ENCODE measurements at places on chromosomes 6 and 20. TPM values are rescaled to one million over a fixed set of nuclear protein-coding genes. Genes with fewer than 3 reads are reported as not detected.

The INSM1 gene
- total RNA-seq = not detected

DNA sequence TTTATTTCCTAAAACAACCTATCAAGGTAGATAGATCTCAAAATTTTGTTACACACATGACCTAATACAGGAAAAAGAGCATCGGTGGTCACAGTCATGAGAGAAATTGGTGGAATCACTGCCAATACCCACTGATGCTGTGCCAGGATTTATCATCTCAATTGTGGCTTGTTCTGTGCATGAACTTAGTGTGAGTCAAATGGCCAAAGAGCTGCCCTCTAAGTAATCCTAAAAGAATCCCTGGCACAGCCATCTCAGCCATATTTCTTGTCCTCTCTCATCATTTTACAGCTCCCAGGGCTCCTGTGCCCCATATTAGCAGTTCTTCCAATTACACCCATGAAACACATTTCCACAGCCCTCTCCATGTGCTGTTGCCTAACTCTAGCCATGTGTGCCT lies 6.1 kb downstream of the GSTA5 start:
- no peak overlapping the region for H3K4me3 ChIP-seq
- no peak overlapping the region for H3K27ac ChIP-seq
- no peaks in the 10 kb centered on the region for H3K4me1 ChIP-seq
- peak; percentile 33 for DNase-seq

DNA sequence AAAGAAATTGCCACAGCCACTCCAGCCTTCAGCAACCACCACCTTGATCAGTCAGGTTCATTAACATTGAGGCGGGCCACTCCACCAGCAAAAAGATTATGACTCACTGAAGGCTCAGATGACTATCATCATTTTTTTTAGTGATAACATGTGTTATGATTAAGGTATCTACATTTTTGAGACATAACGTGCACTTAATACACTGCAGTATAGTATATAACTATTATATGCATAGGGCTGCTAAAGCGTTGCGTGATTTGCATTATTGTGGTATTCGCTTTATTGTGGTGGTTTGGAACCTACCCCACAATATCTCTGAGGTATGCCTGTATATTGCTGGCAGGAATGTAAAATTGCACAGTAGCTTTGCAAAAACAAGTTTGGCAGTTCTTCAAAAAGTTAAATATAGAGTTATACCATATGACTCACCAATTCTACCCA lies 6.8 kb upstream of the RIPK1 start:
- H3K36me3 ChIP-seq = no peaks in the 10 kb centered on the region
- no peaks in the 10 kb centered on the region for H3K27me3 ChIP-seq
- H3K4me1 ChIP-seq = peaks cover 4% of the 10 kb centered on the region

DNA sequence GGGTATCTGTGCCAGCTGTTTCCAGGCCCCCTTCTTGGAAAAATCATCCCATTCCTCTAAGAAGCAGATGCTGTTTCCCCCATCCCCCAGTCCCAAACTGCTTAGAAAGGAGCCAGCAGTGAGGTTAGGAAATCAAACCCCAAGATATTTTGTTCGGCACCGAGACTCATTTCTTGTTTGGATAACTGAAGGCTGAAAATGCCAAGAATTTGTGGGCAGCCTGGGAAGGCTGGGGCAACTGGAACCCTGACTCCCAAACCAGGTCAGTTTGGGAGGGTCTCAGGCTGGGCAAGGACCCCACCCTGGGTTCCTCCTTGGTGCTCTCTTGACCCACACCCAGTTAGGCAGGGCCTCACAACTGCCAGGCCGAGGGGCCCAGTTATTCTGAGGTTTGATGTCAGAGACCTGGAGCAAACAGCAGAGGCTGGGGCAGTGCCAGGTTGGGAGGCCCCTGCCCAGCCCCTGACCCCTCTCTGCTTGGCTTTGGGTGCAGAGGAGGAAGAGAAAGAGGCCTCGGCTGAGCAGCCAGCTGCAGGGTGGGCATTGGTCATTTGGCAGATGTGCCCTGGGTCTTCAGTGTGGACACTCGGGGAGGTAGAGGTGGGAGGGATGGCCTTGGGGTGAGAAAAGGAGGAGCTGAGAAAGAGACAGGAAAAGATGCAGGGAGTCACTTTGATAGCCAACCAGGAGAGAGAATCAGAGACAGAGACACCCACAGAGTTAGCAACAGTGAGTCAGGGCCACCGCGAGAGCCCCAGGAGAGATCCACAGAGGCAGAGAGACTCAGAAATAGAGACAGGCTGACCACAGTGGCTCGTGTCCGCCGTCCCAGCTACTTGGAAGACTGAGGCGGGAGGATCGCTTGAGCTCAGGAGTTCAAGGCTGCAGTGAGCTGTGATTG lies 5.0 kb downstream of the ANGPT4 start:
- no peak for DNase-seq
- H3K27me3 ChIP-seq = no peaks in the 10 kb centered on the region
- H3K27ac ChIP-seq = no peak overlapping the region
- H3K4me3 ChIP-seq = no peak overlapping the region
- no peaks in the 10 kb centered on the region for H3K4me1 ChIP-seq

GRCh38 chr6:36757206-36757605 lies 59.6 kb downstream of the RAB44 start:
- no peak overlapping the region for H3K4me3 ChIP-seq
- peaks cover 6% of the 10 kb centered on the region for H3K4me1 ChIP-seq
- H3K27me3 ChIP-seq = no peaks in the 10 kb centered on the region
- H3K27ac ChIP-seq = no peak overlapping the region

The TLDC2 gene
- not detected for total RNA-seq

The GRIK2 gene
- 2.5 TPM for total RNA-seq

- H3K4me1 ChIP-seq = no peaks in the 10 kb centered on the region
- DNase-seq = no peak
- H3K27me3 ChIP-seq = no peaks in the 10 kb centered on the region
- no peak overlapping the region for H3K4me3 ChIP-seq
Measured at GRCh38 chr6:79954849-79955248, 7.5 kb upstream of the ELOVL4 start.

DNA sequence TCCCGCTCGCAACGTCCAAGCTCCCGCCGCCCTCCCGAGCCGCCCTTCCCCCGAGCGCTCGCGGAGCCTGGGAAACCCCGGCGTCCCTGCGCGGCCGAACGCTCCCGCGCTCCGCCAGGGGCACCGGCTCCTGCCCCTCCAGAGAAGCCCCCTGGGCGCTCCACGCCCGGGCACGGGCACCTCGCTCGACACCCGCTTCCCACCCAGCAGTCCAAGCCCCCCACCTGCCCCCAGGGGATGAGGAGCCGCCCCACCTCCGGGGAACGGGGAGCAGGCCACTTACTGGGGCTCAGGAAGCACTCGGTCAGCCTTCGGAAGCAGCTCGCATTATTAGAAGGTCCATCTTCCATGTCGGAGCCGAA lies 1.4 kb downstream of the PDE10A start:
- H3K27me3 ChIP-seq = peaks cover 42% of the 10 kb centered on the region
- H3K4me3 ChIP-seq = peak overlapping the region; percentile 59
- H3K36me3 ChIP-seq = no peaks in the 10 kb centered on the region
- peaks cover 13% of the 10 kb centered on the region for H3K4me1 ChIP-seq
- DNase-seq = no peak

DNA sequence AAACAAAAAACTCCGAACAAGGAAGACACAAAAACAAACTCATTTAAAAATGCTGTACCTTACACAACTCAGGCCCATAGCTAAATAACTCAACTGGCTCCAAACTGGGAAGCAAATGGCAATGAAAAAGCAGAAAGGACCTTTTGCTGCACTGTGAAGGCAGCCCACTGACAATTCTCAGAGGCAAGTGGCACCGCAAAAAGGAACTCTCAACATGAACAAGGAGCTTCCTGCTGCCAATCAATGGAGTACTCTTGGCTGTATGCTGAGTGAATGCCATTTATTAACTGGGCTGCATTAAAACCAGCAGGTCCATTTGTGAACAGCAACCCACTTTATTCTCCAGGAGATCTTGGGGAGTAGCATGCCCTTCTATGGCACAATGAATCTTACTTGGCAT lies 209.9 kb downstream of the PTPRK start:
- no peaks in the 10 kb centered on the region for H3K36me3 ChIP-seq
- H3K4me1 ChIP-seq = peaks cover 3% of the 10 kb centered on the region
- H3K27ac ChIP-seq = no peak overlapping the region
- no peaks in the 10 kb centered on the region for H3K27me3 ChIP-seq

The FAM162B gene
- total RNA-seq = not detected

The TSPO2 gene
- not detected for total RNA-seq

The SRSF12 gene
- 7.0 TPM for total RNA-seq

DNA sequence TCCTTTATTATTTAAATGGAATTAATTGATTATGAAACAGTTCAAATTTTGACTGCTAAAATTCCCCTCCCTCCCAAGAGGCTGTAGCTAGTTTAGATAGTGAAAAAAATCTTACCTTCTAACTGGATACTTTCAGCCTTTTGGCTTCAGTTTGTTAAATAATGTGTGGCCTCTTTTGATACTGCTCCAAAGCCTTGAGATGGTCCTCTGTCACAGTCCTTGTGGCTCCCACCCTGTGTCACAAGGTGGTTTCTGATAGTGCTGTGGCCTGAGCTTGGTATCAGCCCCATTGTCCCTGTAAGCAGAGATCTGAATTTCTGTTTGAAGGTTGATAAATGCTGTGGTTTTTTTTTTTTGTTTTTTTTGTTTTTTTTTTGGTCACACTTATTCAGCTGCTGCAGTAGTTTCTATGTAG lies 20.8 kb downstream of the PANK2 start:
- H3K4me3 ChIP-seq = no peak overlapping the region
- H3K27me3 ChIP-seq = no peaks in the 10 kb centered on the region
- DNase-seq = no peak
- no peak overlapping the region for H3K27ac ChIP-seq
- H3K4me1 ChIP-seq = no peaks in the 10 kb centered on the region

GRCh38 chr6:107047807-107048206 lies 19.8 kb downstream of the MTRES1 start:
- H3K4me3 ChIP-seq = no peak overlapping the region
- H3K36me3 ChIP-seq = peaks cover 3% of the 10 kb centered on the region
- DNase-seq = no peak
- H3K27ac ChIP-seq = no peak overlapping the region

DNA sequence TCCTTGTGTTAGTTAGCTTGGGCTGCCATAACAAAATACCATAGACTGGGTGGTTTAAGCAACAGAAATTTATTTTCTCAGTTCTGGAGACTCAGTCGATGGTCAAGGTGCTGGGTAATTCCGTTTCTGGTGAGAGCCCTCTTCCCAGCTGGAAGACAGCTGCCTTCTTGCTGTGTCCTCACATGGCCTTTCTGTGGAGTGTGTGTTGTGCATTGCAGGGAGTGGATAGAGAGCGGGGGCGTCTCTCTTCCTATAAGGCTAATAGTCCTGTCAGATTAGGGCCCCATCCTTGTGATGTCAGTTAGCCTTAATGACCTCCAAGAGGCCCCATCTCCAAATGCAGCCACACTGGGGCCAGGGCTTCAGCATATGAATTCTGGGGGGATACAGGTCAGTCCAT lies 19.2 kb downstream of the CHMP4B start:
- H3K36me3 ChIP-seq = no peaks in the 10 kb centered on the region
- DNase-seq = no peak
- no peaks in the 10 kb centered on the region for H3K27me3 ChIP-seq
- H3K4me1 ChIP-seq = peaks cover 11% of the 10 kb centered on the region

GRCh38 chr6:41740366-41741162 lies 5.2 kb upstream of the TFEB start:
- H3K4me3 ChIP-seq = no peak overlapping the region
- DNase-seq = no peak
- no peaks in the 10 kb centered on the region for H3K27me3 ChIP-seq

DNA sequence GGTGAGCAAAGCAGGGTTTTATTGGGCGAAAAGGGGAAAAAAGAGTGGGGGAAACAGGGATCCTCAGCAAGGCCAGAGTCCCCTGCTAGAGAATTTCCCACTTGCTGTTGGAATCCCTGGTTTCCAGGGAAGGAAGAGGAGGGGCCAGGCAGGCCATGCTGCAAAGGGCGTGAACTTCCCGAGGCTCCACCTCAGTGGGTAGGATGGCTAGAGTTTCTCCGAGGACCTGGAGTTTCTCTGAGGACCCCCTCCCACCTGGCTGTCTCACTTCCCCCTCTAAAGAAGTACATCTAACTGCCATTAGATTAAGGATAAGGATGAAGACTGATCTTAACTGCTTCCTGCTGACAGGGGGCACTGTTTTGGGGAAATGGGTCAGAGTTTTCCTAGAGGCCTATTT lies 1239.3 kb upstream of the GJE1 start:
- H3K27ac ChIP-seq = no peak overlapping the region
- no peaks in the 10 kb centered on the region for H3K4me1 ChIP-seq
- H3K36me3 ChIP-seq = no peaks in the 10 kb centered on the region
- H3K27me3 ChIP-seq = no peaks in the 10 kb centered on the region

GRCh38 chr6:43698584-43699349 lies 11.2 kb upstream of the MRPS18A start:
- peaks cover 25% of the 10 kb centered on the region for H3K4me1 ChIP-seq
- no peak overlapping the region for H3K27ac ChIP-seq
- no peaks in the 10 kb centered on the region for H3K36me3 ChIP-seq
- no peaks in the 10 kb centered on the region for H3K27me3 ChIP-seq
- no peak overlapping the region for H3K4me3 ChIP-seq

The PSORS1C2 gene
- not detected for total RNA-seq

GRCh38 chr20:35953387-35954199 lies 709 bp downstream of the SCAND1 start:
- H3K36me3 ChIP-seq = peaks cover 5% of the 10 kb centered on the region
- peaks cover 11% of the 10 kb centered on the region for H3K4me1 ChIP-seq
- no peaks in the 10 kb centered on the region for H3K27me3 ChIP-seq
- H3K4me3 ChIP-seq = peak overlapping the region; percentile 85
- DNase-seq = peak; percentile 37

The RFX6 gene
- total RNA-seq = not detected

The CTAGE9 gene
- total RNA-seq = not detected

The RIPPLY2 gene
- total RNA-seq = not detected

DNA sequence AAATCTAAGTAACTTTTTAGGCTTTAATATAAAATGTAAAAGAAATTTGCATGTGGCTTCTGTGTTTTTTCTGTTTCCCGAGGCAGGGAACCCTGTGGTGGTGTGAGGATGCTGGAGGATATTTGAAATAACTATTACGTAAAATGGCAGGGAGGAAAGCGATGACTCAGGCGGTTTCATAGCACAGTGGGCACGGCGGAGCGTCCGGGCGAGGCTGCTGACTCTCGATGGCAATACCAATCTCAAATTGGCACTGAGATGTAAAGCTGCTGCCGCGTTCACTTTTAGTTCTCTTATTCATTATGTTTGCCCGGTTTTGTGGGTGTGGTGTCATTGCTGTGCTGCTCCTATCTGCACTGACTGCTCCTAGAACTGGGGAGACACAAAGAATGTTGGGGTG lies 254.3 kb downstream of the THBS2 start:
- no peak overlapping the region for H3K27ac ChIP-seq
- H3K27me3 ChIP-seq = no peaks in the 10 kb centered on the region
- no peaks in the 10 kb centered on the region for H3K36me3 ChIP-seq
- H3K4me3 ChIP-seq = no peak overlapping the region

DNA sequence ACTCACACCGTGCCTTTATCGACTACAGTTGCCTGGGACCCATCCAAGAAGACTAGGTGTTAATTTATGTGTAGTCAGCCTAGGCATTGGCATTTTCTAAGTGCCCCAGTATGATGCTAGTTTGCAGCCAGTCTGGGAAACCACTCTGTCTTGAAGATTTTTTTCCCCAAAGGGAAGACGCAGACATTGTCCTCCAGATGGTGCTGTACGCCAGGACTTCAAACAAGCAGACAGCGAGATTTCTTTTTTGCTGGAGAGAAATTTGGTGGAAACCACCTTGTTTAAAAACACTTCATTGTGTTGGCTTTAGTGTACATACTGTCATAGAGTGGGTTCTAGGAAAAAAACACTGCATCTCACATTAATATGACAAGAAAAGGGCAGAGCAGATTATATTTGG lies 30.0 kb downstream of the ALDH5A1 start:
- DNase-seq = peak; percentile 30
- H3K4me1 ChIP-seq = no peaks in the 10 kb centered on the region
- H3K27me3 ChIP-seq = no peaks in the 10 kb centered on the region

The HRH3 gene
- total RNA-seq = 0.07 TPM

GRCh38 chr20:43178080-43178479 lies 11.6 kb downstream of the PTPRT start:
- H3K4me1 ChIP-seq = no peaks in the 10 kb centered on the region
- H3K27me3 ChIP-seq = no peaks in the 10 kb centered on the region
- no peaks in the 10 kb centered on the region for H3K36me3 ChIP-seq
- no peak for DNase-seq
- H3K4me3 ChIP-seq = no peak overlapping the region
- no peak overlapping the region for H3K27ac ChIP-seq
